ENCODE measurements at places on chromosomes 11 and 22.

- no peak for DNase-seq
Measured at GRCh38 chr22:21940521-21940920, 12.1 kb downstream of the PPM1F start.

GRCh38 chr11:120774591-120775386 is 249.1 kb upstream of the TBCEL start:
- no peak for DNase-seq

DNA sequence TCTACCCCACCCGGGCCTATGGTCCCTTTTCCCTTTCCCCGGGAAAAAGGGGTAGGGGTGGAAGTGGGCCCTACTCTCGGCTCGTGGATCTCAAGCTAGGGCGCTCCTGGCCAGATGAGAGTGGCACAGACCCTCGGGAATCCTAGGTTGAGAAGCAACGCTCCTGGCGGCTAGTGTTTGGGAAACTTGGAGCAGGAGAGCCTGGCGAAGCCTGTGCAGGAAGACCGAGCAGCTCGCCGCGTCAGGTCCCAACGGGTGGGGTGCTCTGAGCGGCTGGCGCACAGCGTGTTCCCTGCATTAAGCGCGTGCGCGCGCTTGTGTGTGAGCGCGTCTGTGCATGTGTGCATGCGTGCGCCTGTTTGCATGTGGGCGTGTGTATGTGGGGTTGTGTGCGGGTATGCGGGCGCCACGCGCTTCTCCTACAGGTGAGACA is 7.1 kb upstream of the FLI1 start:
- no peak for DNase-seq

- no peak for DNase-seq
Measured at GRCh38 chr11:2519517-2519861, 74.7 kb downstream of the KCNQ1 start.

DNA sequence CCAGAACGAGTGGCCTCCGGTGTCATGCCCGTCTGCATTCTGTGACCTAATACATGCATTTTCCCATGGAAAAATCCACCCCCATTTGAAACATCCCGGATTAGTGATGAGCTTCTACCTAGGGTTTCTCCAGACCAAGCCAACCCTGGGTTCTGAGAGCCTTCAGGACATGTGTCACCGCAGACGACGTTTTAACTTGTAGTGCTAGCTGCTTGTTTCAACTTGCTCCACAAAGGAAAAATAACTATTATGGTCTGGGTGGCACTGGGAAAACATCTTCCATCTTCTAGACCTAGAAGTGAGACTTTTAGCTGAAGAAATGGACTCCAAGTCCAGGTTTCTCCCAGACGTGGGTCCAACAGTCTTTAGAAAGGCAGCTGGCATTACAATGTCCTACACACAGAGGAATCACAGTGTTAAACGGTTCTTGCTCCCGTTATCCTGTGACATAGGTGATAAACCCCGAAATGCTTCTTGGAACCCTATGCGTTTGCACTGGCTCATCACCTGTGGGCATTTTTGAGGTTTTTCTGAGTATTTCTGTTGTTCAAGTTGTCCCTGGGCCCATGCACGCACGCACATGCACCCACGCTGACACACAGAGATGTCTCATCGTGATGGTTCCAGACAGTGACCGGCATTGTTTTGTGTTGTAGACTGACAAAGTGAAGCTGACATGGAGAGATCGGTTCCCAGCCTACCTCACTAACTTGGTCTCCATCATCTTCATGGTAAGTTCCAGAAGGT is 46.6 kb upstream of the FADD start:
- DNase-seq, result no peak

- no peak for DNase-seq
Measured at GRCh38 chr11:5369789-5370188, 13.8 kb upstream of the OR51M1 start.

- DNase-seq, result no peak
Measured at GRCh38 chr11:129973068-129973467, 29.6 kb downstream of the PRDM10 start.

DNA sequence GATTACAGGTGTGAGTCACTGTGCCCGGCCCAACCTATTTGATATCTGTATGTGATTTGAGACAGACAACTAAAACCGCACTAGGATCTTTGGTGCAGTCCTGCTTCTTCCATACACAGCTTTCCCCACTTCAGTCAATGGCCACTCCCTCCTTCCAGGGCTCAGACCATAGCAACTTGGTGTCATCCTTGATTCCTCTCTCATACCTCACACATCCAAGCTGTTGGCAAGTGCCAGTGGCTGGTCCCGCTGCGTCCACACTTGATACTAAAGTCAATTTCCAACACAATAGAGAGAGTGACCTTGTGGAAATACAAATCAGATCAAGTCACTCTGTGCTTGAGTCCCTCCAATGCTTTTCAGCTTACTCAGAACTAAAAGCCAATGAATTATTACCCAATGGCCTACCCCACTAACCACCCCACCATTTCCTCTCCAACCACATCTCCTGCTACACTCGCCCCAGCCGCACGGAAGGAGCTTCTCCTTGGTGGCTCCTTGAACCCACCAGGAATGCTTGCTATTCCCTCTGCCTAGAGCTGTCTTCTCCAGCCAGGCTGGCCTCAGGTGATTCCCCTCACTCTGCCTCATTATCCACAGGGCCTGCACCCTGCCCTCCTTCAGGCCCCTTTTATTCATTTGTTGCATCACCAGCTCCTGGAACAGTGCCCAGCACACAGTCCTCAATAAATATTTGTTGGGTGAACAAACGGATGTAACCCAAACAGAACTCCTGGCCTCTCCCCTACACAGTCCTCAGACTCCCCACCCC is 12.9 kb downstream of the ABTB2 start:
- no peak for DNase-seq

- peak; percentile 79 for DNase-seq
Measured at GRCh38 chr11:65650547-65651338, 12.0 kb downstream of the RELA start.

DNA sequence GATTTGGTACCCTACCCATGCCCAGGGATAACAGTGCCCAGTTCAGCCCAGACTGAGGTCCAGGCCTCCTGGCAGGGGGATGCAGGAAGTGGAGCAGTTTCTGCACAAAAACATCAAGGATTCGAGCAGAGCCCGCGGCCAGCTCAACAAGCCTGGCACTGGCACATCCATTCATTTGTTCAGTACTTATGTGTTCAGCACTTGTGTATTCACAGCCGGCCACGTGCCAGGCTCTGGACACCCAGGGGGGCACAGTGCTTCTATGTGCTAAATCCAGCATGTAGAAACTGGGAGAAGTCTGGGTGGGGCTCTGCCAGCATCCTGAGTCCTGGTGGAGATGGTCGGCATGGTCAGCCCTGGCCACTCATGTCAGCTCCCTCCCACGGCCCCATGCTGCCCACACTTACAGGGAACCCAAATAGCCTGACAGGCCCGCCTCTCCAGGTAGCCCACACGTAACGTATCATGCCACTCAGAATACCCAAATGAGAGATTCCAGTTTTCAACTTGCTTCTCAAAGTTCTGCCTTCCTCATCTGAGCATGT is 28.5 kb downstream of the LINC01488 start:
- peak; percentile 48 for DNase-seq

GRCh38 chr22:21823740-21824444 is 43.6 kb downstream of the MAPK1 start:
- DNase-seq, result no peak

- no peak for DNase-seq
Measured at GRCh38 chr11:73893041-73893440, 16.2 kb downstream of the PAAF1 start.

GRCh38 chr22:45868571-45869339 is 108.2 kb downstream of the WNT7B start:
- no peak for DNase-seq

- DNase-seq, result no peak
Measured at GRCh38 chr11:112533682-112534081, 273.0 kb upstream of the PLET1 start.

GRCh38 chr11:18731949-18732821 is 6.2 kb upstream of the IGSF22 start:
- DNase-seq, result no peak

- DNase-seq, result no peak
Measured at GRCh38 chr11:19910931-19911330, 198.3 kb downstream of the NAV2 start.

DNA sequence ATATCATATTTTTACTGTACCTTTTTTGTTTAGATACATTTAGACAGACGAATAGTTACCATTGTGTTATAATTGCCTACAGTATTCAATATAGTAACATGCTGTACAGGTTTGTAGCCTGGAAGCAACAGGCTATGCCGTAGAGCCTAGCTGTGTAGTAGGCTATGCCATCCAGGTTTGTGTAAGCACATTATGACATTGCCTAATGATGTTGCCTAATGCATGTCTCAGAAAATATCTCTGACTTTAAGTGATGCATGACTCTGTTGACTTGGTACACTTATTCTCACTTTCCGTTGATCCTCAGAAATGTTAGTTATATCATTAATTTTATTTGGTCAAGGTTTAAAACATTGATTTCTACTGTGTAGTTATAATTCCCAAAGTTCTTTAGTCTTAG is 39.9 kb downstream of the OR2AT4 start:
- DNase-seq, result no peak

DNA sequence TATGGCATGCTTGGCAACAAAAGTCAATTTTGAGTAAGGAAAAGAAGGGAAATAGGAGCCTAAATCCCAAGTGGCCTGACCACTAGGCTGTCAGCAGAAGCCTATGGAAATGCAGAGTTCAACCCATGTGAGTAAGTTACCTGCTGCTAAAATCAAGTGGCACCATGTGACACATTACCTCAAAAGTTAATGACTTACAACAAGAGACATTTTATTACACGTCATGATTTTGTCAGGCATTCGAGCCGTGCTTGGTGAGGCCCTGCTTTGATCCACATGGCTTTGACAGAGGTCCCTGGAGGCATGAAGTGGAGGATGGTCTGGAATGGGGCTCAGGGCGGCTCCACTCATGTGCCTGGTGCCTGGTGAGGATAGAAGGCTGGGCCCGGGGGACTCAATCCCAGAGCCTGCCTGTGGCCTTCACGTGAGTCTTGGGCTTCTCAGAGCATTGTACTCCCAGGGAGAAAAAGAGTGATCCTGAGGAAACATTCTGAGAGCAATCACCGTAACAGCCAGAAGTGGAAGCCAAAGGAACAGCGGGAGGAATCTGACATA is 339.1 kb upstream of the B3GAT1 start:
- DNase-seq, result no peak

- no peak for DNase-seq
Measured at GRCh38 chr11:38839071-38839470, 2241.0 kb upstream of the RAG2 start.

DNA sequence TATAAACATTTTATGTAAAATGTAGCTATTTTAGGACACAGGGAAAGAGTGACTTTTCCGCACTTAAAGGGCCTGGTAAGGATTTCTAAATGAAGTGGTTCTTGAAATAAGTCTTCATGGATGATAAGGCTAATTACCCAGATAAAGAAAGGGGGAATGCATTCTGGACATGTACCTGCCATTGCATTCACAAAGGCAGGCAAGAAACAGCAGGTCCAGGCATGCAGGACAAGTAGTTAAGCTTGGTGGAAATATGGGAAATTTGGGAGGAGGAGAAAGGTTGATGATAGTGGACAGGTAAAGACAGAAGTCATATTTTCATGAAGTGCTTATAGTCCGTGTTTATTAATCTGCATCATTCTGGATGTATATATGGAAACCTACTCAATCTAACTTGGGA is 621.2 kb downstream of the NTM start:
- no peak for DNase-seq

- DNase-seq, result no peak
Measured at GRCh38 chr11:44840521-44841251, 110.0 kb downstream of the TP53I11 start.

DNA sequence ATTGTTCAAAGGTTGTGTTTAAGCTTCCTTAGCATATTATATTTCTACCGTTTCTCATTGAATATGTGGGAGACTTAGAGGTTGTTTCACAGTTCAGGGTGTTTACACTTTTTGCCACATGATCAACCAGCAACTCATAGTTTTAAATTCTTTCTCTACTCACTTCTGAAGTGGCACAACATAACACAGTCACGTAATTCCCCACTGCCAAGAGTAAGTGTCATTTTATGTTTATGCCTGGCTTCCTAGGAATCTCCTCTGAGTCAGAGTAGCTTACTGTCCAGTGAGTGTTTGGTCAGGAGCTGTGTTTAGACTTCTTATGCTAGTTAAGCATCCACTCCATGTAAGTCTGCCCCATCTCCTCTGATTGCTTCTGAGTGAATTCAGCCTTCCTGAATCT is 520.8 kb upstream of the KIRREL3 start:
- DNase-seq, result no peak

DNA sequence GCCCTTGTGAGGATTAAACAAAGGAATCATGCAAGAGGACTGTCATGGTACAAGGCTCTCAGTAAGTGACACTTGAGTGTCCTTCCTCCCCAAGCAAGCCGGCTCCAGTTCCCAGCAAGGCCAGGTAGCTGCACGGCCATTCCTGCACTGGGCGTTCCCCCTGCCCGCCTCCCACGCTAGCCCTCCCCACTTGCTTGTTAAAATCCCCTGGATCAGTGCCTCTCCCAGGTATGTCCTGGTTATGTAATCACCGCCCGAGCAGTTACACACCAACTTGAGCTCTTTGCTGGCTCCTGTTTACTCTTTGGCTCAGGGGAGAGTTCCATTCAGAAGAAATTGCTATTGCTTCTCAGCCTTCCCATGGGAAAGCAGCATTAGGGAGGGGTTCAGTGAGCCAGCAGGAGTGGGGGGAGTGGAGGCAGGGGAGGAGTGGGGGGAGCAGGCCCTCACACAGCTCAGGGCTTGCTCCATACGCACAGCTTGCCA is 19.4 kb upstream of the MYEOV start:
- DNase-seq, result no peak

DNA sequence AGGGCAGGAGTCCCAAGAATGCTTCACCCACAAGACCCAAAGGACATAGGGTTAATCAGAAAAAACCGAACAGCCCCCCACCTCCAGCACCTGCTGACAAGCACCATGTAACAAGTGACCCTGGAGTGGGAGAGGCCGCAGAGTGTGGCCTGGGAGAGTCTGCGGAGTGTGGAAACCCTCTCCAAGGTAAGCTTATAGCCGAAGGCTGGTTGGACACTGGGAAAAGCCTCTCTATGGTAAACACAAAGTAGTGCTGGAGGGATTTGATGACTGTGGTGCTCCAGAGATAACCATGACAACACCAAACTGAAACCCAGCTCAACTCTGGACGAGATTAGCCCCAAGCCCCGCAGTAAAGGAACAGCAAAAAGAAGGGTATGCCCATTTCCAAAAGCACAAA is 19.2 kb downstream of the ASCL2 start:
- DNase-seq, result no peak

- no peak for DNase-seq
Measured at GRCh38 chr11:116042146-116042545, 537.9 kb upstream of the CADM1 start.

- DNase-seq, result no peak
Measured at GRCh38 chr11:35223371-35223796, 84.4 kb downstream of the CD44 start.

- DNase-seq, result no peak
Measured at GRCh38 chr11:110972640-110973039, 260.4 kb upstream of the ARHGAP20 start.
